ELR (cell line): ENCODE measurements at places on chromosomes 12 and 14.

DNA sequence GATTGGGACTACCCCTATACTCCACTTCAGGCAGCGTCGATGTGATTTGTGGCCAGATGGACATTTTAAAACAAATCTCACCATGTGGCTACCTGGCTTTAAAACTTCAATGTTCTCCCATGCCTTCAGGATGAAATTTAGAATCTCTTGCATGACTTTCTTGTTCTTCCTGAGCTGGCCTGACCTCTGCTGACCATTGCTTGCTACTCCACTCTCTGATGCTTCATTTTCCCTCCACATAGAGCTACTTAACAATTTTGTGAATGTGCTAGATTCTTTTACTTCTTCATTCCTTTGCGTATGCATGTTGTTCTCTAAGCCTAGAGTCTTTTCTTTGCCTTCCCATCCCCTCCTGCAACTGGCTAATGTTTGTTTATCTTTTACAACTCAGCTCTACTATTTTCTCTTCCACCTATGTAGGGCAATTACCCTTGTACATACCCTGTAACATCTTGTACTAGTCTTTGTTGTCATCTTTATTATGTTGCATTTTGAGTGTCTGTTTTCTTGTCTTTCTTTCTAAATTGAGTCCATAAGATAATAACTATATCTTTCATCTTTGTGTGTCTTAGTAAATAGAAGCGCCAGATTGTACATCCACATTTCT is 41.2 kb downstream of the YLPM1 start:
- DNase-seq: peak; percentile 75

DNA sequence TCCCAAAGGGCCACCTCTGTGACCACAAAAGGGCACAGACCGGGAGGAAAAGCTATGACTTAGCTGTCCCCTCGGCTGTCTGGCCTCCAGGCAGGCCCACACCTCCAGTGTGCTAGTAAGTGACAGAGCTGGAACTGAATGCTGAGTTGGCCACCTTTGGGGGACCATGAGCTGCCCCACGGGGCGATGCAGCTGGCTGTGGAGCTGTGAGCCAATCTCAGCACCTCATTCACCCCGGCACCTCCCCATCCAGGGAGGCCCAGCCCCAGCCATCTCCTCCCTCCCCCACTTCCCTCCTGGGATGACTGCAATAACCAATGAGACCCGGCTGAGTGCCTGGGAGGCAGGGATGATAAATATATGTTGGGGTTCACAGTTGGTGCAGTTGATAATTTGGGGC is 12.2 kb upstream of the TESC start:
- DNase-seq: no peak

GRCh38 chr12:89863493-89863938 is 154.9 kb upstream of the ATP2B1 start:
- DNase-seq: no peak

GRCh38 chr14:29317423-29317822 is 550.8 kb downstream of the FOXG1 start:
- DNase-seq: no peak

GRCh38 chr12:112413855-112414625 is 4.6 kb upstream of the RPL6 start:
- no peak for DNase-seq

DNA sequence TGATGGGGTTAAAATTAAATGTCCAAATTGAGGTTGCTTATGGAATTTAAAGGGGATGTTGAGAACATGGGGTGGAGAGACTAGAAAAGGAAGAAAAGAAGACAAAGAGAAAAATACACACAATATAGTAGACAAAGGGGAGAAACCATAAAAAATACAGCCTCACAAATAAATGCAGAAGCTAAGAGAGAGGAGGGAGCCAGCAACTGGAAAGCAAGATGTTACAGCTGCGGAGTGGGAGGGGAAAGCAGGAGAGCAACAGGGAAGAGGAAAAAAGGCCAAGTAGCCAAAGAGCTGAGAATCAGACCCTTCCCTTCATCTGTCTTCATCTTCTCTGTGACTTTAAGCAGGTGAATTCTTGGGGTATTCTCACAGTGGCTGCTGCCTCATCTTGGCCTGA is 39.7 kb upstream of the SMUG1 start:
- no peak for DNase-seq

- no peak for DNase-seq
These were observed 16.0 kb upstream of the RIC8B start for GRCh38 chr12:106758349-106759110.

DNA sequence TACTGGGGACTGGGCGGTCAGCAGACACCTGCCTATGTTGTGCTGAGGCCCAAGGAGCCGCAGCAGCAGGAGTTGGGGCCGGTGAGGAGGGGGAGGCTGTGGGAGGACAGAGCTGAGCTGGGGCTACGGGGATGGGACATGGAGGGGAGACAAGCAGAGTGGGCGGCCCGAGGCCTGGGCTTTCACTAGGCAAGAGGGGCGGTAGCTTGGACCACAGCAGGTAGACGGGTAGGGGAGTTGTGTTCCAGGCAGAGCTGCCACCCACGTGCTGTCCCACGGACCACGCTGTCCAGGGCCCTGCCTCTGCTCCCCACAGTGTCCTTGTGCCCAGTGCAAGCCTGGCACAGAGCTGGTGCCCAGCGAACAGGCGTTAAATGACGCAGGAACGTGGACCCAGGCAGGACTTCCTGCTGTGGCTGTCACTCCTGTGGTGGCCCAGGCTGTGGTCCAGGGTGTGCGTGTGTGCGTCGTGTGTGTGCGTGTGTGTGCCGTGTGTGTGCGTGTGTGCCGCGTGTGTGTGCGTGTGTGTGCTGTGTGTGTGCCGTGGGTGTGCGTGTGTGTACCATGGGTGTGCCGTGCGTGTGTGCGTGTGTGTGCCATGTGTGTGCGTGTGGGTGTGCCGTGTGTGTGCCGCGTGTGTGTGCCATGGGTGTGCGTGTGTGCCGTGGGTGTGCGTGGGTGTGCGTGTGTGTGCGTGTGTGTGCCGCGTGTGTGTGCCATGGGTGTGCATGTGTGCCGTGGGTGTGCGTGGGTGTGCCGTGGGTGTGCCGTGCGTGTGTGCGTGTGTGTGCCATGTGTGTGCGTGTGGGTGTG is 6.8 kb downstream of the CEP170B start:
- no peak for DNase-seq

DNA sequence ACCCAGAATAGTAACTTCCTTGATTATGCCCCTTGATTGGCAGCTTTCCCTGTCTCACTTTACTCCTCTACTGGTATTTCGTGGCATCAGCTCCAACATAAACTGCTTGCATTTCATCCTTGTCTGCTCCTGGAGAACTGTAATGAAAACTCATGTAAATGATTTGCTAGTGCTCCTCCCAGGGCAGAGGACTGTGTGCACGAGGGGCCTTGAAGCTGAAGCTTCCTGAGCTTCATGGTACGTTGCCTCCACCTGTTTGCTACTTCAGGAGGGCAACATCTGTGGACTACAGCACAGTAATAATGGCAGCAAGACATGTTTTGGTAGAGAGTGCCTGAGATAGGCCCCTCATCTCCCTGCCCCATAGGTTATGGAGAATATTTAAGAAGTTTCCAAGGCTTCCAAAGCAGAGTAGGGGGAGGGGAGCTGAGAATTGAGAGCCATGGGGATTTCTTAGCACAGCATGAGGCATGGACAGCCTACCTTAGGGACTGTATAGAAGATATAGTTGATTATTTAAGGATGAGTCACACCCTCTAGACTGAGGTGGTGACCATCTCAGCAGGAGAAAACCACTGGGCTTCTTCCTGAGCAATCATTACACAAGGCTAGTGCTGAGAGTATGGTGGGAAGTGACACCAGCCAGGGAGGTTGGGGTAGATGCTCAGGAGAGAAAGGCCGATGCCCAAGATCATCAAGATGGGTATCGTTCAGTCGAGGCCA is 29.5 kb downstream of the CCDC198 start:
- peak; percentile 3 for DNase-seq

GRCh38 chr12:48818831-48819590 is 715 bp downstream of the CACNB3 start:
- no peak for DNase-seq

GRCh38 chr12:82876075-82876474 is 189.4 kb downstream of the TMTC2 start:
- DNase-seq: no peak

GRCh38 chr12:57219993-57220754 is 3.6 kb downstream of the NXPH4 start:
- DNase-seq: no peak

DNA sequence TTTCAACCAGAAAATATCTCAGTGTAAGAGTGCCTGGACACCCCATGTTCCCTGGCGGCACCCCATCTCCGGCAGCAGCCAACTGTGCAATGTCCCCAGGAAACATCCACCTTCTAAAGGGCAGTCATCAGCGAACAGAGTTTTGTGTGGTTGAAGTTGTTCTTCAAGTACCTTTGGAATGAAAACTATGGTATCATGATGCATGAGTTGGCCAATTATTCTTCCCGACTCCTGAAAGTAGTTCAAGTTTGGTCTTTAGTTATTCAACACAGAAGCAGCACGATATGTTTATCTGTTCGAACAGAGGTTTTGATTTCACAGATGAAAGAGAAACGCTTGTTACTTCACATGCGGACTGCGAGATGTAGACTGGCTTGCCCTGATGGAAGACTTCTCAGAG is 21.1 kb upstream of the TTC7B start:
- DNase-seq: no peak

- peak; percentile 79 for DNase-seq
These were observed 51.1 kb upstream of the CRACR2A start for GRCh38 chr12:3803865-3804472.

DNA sequence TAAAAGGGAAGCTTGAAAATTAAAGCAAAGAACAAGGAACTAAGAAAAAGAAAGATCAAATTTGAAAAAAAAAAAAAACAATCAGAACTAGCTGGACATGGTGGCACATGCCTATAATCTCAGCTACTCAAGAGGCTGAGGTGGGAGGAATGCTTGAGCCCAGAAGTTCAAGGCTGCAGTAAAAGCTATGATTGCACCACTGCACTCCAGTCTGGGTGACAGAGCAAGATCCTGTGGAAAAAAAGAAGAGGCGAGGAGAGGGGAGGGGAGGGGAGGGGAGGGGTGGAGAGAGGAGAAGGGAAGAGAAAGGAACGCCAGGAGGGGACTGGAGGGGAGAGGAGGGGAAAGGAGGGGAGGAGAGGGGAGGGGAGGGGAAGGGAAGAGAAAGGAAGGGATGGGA is 43.0 kb downstream of the EEA1 start:
- no peak for DNase-seq
